ENCODE measurements at places on chromosomes 5 and 9.

- DNase-seq = no peak
These were observed 49.4 kb upstream of the FKTN start for GRCh38 chr9:105508530-105508929.

- no peak for DNase-seq
These were observed 21.2 kb downstream of the ADAM19 start for GRCh38 chr5:157554179-157555036.

GRCh38 chr5:148952097-148952867 lies 110.6 kb downstream of the SH3TC2 start:
- no peak for DNase-seq

- no peak for DNase-seq
These were observed 185.0 kb downstream of the SREK1 start for GRCh38 chr5:66329078-66329477.

DNA sequence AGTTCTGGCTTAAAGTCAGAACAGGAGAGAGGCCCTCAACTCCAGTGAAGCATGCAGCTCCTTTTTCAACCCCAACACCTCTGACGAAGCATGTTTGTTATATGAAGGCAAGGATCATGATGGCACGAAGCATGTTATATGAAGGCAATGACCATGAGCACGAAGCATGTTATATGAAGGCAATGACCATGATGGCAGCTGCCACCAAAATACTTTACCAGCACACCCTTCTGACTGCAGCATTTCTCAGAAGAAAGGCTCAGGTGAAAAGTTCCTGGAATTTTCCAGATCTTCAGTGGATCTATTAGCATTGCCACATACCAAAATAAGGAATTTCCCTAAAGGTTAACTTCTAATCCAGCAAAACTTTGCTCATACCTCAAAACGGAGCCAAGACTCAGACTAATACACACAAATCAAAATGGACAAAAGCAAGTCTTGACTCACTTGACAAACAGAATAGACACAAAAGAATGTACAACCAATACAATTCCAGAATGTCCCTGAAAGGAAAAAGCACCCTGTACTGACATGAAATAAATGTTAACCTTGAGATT lies 217.4 kb downstream of the FANCC start:
- no peak for DNase-seq

DNA sequence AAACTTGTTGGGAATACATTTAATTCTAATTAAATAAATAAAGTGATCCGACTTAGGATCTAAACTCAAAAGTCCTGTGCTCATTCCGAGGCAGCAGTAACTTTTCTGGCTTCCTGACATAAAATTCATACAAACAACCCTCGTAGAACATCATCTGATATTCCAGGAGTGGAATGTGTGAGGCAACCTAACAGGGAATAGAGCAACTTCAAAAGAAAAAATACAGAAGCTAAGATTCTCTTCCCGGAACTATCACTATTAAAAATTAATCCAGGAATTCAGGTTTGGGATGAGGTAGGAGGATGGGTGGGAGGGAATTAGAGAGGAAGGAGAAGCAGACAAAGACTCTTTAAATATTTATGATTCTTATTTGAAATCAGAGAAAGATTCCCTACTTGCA lies 32.9 kb upstream of the TRIO start:
- DNase-seq = no peak

- no peak for DNase-seq
These were observed 16.4 kb upstream of the ZBTB34 start for GRCh38 chr9:126844085-126844484.

DNA sequence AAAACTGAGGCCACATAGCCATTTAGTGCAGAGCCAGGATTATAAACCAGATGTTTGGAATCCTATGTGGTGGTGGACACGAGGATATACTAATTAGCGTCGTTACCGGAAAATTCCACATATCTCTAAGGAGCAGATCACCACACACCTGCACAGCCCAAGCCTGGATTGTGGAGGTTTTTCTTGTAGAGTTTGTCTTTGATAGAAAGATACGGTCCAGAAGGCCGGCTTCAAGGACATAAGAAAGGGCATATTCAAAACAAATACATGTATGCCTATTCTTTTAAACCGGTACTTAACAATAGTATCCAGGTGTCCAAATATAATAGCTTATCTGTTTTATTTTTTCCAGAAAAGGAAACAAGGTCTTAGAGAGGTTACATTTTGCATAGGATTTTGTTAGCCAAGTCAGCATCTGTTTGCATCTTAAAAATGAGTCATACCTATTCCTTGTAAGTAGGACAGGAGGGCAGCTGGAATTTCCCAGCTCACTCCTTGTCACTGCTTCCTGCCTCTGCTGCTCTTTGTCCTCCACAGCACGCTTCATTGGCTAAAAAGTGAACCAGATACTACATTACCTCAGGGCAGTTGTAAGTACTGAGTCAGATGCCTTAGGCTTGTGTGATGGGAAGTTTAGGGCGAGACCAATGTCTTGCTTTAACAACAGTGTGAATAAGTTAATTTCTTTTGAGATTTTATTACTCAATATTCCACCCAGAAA lies 3.6 kb downstream of the TMC1 start:
- DNase-seq = no peak

DNA sequence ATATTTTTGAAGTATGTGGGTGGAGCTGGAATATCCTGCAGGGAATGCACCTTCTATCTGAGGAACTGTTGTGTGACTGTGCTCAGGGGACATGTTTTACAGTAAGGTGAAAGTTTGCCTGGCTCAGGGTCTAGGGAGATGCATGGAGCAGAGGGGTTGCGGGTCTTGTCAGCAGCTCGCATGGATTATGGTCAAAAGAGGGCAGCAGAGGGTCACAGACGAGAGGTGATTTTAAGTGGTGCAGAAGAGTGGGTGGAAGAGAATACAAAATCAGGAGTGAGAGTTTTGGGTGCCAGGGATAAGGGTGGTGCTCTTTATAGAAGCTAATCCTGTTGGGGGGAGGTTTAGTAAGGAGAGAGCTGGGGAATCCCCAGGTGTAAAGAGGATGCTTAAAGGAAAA lies 53.5 kb upstream of the GRIN3A start:
- DNase-seq = peak; percentile 26

- DNase-seq = no peak
These were observed 189.7 kb downstream of the DAB2IP start for GRCh38 chr9:121840838-121841760.

DNA sequence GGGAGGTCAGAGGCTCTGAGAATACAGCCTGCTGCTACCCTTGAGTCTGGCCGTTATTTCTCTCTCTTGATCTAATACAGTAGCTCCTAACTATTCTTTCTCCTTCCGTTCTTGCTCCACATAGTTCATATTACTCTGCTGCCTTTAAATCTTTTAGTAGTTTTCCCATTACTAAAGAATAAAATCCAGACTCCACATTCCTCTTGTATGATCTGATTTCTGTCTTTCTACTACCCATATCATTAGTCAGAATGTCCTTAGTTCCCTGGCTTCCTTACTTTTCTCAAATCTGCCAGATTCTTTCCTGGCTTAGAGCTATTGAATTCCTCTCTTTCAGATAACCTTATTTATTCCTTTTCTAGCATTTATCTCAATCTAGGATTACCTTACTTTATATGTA lies 40.0 kb downstream of the MARCHF6 start:
- DNase-seq = no peak

All from HuH-7 (cell line).